GM04504 (cell line): ENCODE measurements at places on chromosomes 1 and 21.

GRCh38 chr1:54986025-54986424, 5.6 kb downstream of the TMEM61 start:
- no peak for DNase-seq

GRCh38 chr1:63623952-63624351, 30.7 kb downstream of the PGM1 start:
- no peak for DNase-seq

DNA sequence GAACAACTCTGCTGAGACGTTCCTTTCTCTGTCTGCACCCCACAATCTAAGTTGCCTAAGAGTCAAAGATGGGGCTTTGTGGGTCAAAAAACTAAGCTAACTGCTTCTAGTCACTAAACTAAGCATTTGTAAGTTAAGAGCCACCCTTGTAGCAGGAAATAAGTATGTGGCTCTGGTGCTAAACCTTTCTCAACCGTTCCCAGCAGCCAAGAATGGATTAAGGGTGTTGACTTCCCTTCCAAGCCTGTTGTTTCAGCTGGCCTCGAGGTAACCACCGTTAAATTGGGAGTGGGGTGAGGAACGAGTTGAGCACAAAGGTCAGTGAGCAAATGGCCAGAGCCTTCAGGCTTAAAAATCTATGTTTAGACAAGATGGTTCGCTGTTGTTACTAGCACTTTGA, 169.1 kb downstream of the TRIM33 start:
- DNase-seq, result no peak

DNA sequence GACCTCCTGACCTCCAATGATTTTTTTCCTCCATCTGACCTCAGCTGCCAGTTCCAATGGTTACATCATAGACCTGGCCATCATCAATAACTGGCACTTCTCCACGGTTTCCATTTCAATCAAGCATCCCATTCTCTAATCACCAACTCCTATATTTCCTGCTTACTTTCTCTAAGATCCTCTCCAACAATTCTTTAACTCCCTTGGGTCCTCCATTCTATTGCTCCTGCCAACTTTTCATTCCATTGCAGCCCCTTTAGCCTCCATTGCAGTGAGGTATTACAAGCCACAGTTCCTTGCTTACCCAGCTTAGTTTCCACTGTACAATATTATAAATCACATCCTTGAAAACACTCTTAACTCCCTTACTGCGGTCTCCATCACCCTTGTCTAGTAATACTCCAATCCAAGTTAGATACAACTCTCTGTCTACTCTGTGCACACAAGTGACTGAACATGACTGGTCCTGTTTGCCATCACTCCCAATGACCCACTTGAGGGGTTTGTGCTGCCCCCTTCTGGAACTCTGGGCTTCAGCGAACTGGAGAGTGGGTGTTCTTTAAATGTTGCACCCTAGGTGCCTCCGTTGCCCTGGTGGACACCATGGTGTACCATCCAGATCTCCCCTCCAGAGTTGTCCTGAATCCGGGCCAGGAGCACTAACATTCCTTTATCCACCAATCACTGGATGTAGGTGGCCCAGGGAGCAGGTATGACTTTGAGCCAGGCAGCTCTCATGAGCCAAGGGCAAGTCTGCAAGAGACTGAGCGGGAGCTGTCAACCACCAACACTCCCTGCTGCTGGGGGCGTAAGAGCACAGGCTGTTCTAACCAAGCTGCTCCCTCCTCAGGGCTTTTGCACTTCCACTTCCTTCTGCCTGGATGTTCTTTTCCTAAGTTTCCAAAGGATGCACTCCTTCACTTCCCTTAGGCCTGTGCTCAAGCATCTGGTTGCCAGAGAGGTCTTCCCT, 3.7 kb upstream of the FNDC7 start:
- DNase-seq, result no peak

GRCh38 chr1:66535853-66536252, 1.9 kb downstream of the SGIP1 start:
- no peak for DNase-seq

DNA sequence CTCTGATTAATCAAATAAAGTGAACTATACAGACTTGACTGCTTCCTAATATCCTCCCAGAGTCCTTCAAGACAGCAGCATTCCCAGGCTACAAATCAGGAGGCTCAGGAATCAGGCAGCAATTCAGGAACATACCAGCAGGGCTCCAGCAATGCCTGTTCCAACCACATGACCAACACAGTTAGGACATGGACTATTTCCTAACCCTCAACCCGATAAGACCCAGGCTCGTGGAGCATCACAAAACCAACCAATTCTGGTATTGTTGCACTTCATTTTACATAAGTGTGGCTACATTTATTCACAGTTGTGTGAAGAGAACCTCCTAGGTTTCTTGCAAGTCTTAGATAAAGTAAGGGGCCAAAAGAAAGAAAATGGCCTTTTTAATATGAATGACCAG, 546.2 kb upstream of the ADGRL2 start:
- no peak for DNase-seq

- no peak for DNase-seq
These were observed 576.1 kb upstream of the RGS18 start for GRCh38 chr1:191582169-191582568.

DNA sequence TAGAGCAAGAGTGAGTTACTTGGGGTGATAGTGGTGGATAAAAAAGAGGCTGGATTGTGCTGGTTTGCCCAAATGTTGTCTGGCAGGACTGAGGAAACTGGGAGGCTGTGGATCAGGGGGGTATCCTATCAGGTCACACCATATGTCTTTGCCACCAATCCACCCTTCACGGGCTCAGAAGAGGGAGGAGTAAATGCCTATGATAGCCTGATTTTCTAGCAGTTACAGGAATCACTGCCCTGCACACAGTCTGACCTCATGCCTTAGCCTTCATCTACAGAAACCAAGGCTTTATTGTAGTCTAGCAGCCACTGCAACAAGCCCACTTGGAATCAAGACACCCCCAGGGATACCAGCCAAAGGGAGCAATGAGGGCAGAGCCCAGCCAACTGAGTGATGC, 51.8 kb downstream of the ATP1A1 start:
- no peak for DNase-seq

DNA sequence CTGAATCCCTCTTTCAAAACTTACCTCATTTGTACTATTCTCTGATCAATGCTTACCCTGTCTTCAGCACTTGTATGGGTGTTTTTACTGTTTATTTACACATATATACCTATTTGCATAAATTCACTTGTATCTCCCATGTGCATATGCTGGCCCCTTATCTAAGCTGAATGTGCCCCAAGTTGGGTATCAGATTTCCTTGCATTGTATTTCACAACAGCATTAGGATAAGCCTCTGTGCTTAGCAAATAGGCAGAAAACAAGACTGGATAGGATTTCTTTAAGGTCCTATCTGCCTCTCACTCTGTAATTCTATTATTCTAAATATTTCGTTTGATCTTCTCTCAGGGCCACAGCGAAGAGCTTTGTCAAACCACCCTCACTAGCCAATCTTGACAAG, 45.9 kb upstream of the IPO9 start:
- DNase-seq, result no peak
